ENCODE measurements at places on chromosomes 12 and 14.

DNA sequence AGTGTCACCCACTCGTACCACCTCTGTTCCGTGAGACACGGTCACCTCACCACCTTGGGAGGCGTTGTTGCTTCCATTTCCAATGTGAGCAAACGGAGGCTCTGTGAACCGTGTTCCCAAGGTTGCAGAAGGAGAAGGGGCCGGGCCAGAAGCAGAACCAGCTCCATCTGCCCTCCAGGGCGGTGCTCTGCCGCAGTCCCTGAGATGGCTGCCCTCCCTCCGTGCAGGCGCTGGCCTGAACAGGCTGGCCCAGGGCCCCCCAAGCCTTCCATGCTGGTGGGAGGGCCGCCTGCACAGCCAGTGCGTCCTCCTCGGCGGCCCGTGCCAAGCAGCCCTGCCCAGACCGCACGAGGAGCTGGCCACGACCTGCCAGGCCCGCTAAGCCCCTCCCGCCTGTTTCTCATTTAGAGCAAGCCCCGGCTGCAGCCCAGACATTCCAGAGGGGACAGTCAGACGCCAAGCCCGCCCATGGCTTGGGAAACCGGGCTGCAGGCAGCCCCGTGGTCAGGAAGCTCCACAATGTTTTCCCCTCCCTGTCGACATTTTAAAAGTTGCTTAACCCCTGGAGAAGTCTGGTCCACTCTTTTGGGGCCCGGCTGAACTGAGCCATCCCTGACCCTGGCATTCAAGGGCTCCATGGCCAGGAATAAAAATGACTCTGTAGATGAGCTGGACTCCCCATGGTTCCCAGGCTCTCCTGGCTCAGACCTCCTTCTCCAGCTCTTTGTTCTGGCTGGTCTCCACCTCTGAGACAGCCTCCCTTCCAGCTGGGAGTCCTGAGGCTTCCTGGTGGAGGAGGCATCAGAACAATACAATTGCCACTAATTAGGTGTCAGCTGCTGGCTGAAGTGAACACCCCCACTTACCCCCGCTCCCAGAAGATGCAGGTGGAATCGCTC is 236.0 kb downstream of the BCL11B start:
- ATAC-seq = peak; percentile 88

GRCh38 chr14:88613552-88614010 is 50.7 kb downstream of the ZC3H14 start:
- peak; percentile 15 for ATAC-seq

DNA sequence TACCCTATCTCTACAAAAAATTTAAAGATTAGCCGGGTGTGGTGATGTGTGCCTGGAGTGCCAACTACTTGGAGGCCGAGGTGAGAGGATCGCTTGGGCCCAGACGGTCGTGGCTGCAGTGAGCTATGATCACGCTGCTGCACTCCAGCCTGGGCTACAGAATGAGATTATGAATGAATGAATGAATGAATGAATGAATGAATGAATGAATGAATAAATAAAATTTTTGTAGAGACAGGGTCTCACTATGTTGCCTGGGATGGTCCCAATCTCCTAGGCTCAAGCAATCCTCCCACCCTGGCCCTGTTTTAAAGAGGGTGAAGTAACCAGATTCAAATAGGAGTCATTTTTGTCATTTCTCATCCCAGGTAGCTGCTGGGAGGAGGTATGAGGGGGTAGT is 176.2 kb upstream of the HIF1A start:
- no peak for ATAC-seq

GRCh38 chr12:98788396-98788795 is 143.3 kb downstream of the APAF1 start:
- ATAC-seq = no peak

GRCh38 chr14:73744175-73744867 is 30.1 kb upstream of the PNMA1 start:
- ATAC-seq = no peak

GRCh38 chr12:94418517-94418916 is 41.1 kb downstream of the CEP83 start:
- no peak for ATAC-seq

DNA sequence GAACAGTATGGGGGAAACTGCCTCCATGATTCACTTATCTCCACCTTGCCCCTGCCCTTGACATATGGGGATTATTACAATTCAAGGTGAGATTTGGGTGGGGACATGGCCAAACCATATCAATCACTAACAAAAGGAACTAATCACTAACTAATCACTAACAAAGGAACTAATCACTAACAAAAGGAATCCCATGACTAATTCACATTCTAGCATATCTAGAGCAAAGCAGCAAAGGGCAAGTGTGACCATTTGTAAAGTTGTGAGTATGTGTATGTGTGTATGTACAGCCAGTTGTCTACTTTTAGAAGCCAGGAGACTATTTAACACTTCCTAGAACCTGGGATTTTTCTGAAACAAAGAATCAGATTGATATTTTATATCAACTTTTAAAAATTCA is 30.9 kb upstream of the PCED1B start:
- ATAC-seq = no peak

DNA sequence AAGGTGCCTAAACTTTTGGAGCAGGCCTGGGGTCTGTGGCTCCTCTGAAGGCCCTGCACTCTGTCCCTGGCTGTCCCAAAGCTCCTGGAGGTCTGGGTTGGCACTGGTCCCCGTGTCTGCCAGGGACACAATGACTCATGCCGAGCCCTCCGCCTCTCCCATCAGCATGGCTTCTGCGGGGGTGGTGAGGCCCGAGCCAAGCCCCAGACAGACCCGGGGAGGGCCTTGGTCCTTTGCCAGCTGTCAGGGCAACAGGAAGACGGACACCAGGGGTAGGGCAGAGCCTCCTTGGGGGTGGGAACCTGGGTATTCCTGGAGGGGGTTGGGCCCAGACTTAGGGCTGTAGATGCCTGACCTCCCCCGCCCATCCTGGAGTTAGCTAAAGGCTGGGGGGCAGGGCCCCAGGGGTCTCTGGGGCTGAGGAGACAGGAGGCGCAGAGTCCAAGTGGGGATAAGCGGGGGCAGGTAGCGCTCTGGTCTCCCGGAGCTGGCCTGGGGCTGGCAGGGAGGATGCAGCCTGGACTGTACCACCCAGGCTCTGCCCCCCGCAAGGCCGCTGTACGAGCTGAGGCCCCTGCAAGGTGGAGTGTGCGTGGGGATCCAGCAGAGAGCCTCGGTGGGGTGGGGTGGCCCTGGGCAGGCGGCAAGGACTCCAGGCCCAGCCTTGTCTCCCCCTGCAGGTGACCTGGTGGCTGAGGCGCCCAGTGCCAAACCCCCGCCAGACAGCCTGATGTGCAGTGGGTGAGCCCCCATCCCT is 16.4 kb upstream of the PUS1 start:
- no peak for ATAC-seq

- no peak for ATAC-seq
These were observed 11.5 kb upstream of the TDRD9 start for GRCh38 chr14:103916636-103917262.

GRCh38 chr14:78598046-78598920 is 428.1 kb downstream of the NRXN3 start:
- ATAC-seq = peak; percentile 70

- ATAC-seq = no peak
These were observed 25.8 kb downstream of the TAOK3 start for GRCh38 chr12:118346895-118347294.

GRCh38 chr12:42508913-42509460 is 80.6 kb downstream of the PRICKLE1 start:
- no peak for ATAC-seq

- no peak for ATAC-seq
These were observed 14.6 kb upstream of the MIA2 start for GRCh38 chr14:39219075-39219499.

- ATAC-seq = peak; percentile 29
These were observed 891 bp downstream of the PLEKHA5 start for GRCh38 chr12:19130224-19131024.

- ATAC-seq = no peak
These were observed 59.1 kb upstream of the PCED1B start for GRCh38 chr12:47020211-47020821.

DNA sequence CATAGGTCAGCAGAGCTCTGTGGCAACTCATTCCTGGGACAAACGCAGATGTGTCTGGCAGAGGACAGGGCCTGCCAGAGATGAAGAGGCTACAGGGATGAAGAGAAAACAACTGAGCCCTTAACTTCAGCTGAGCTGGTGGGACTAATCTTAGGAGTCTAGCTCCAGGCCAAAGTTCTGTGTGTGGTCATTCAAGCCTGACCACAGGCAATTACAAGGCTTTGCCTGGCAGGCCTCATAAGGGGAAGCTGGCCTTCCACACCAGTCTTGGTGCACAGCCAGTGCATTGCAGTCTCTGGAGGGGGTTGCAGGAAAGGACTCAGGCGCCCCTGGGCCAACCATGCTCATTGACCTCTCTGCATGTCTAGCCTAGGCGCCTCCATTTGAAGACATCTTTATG is 127.6 kb upstream of the DAAM1 start:
- ATAC-seq = no peak

GRCh38 chr14:75521415-75522199 is 662 bp upstream of the BATF start:
- ATAC-seq = peak; percentile 24

DNA sequence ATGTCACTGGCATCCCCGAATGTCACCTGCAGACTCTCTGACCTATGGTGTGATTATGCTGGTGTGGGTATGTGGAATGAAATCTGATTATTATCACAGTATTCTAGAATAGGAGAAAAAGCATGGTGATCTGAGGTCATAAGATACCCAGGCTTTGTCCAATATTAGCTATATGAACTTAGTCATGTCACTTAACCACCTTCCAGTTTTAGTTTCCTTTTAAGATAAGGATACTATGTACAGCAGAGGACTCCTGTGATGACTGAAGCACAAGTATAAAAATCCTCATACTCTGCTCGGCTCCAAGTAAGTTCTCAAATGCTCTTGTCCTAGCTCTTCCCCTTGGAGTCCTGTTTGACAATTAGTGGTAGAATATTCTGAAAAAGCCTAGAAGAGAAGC is 2.8 kb downstream of the GNS start:
- no peak for ATAC-seq

DNA sequence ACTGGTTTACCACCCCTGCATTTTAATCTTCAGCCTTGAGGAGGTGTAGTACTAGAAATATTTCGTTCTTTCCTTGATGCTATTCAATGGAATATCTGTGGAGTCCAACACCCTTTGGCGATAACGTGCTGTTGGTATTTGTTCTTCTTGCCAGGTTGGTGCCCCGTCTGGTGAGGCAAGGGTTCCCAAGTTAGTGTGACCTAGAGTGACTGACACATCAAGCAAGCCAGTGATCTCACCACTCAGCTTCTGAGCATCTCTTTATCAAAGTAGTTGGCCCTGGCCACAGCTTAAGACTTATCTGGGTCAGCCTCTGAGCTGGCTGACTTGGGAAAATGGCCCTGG is 60.2 kb downstream of the PLXNC1 start:
- ATAC-seq = no peak

- no peak for ATAC-seq
These were observed 7.0 kb upstream of the SERPINA1 start for GRCh38 chr14:94395282-94395887.

GRCh38 chr12:62700091-62700880 is 233.7 kb downstream of the MON2 start:
- ATAC-seq = no peak

DNA sequence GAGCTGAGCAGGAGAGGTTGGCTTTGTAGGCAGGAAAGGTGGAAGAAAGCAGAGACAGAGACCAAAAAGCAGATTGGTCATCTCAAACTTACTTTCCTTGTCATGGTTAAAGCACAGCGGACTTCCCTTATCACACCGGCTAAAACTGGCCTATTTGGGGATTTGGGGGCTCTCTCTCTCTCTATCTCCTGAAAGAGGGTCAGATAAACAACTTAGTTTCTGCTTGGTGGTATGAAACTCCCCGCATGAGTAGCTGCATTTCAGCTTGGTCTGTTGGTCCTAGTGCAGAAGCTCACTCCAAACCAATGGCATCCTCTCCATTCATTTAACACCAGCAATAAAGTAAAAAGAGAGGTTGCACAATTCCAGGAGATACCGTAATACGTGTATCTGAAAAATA is 57.1 kb downstream of the TNFAIP2 start:
- no peak for ATAC-seq

DNA sequence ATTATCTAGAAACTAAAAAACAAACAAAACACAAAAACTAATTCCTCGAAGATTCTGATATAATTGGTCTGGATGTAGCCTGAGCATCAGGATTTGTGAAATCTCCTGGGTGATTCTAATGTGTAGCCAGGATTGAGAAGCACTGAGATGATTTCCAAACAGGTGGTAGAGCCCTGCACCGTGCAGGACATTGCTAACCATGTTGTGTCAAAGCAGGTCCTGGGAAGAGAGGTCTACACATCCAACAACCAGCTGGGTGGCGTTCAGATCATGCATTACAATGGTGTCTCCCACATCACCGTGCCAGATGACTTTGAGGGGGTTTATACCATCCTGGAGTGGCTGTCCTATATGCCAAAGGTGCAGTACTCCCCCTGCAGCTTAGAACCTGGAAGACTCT is 56.3 kb downstream of the FOXN4 start:
- no peak for ATAC-seq

DNA sequence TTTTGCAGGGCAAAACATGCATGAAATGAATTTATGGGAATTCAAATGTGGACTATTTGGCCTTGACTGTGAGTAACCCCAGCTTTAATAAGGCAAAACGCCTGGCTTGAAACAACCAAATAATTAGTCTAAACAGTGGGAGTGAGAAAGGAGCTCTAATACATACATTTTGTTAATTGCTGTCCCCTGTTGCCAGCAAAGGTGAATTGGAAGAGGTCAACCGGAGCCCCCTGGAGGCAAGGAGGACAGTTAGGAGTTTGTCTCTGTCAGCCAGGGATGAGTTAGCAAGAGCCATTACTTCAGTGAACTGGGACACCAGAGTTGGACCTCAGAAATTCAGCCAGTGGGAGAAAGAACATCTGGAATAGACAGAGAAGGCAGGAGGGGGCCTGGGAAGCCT is 17.4 kb downstream of the KRT76 start:
- no peak for ATAC-seq

- ATAC-seq = peak; percentile 28
These were observed 75.1 kb upstream of the ST8SIA1 start for GRCh38 chr12:22409377-22410164.

GRCh38 chr14:102232348-102232625 is 72.7 kb downstream of the MOK start:
- no peak for ATAC-seq

DNA sequence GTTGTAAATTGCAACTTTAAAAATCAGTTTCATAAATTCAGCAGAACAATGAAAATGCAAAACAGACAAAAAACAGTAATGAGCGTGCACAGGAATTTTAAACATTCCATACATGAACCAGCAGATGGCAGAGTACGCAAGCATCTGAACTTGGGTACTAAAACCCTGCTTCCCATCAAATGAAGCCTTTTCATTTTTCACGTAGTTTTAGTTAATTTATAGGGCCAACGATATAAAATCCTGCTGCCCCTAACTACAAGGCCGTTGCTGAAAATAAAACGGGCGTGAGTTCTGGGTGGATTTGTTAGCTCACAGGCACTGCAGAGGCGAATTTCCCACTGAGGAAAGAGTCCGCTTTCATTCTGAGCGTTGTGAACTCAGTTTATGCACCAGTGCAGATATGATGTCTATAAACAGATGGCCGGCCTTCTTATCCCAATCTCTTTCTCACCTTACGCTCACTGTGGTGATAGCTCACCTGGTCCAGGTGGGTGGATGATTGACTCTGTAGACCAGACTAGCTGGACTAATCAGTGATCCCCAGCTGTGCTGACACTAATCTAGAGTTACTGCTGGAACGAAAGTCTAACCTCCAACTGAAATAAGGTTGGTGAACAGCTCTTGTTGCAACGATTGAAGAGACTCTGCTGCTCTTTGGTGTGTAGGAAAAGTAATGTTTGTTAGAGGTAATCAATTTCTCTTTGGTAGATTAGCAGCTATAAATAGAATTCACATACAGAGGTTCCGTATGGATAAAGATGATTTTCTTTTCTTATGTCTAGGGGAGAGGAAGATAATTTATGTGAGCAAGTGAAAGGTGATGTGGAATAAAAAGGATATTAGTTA is 89.2 kb downstream of the PDZRN4 start:
- ATAC-seq = no peak

All from esophagus mucosa (tissue), 1 donor.